Cerebellar nuclear complex (tissue), 1 donor: ENCODE measurements at places on chromosomes 5 and 9.

DNA sequence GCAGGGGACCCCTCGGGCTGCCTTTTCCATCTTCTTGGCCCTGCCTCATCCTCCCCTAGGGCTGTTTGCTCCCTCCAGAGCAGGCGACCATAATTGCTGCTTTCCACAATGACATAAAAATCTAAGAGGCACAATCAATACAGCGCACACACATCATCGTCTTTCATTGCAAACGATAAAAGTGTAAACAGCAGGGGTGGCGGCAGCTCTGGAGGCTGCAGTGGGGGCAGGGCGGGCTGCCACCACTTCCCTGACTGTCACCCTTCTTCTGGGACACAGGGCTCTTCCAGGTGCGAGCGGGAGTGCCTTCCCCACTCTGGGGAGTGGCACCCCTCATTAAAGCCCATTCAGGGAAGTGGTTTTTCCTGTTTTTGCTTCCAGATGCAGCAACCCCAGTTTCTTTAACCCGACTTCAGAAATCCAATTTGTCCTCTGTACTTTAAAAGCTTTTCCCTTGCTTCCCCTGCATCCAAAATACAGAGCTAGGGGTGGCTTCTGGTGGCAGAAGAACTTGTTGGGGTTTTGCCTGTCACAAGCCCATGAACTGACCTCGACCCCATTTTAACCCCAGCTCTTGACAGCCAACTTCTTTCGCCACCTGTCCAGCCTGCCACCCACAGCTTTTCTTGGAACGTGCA lies 45.7 kb downstream of the TSPAN17 start:
- no peak for DNase-seq

GRCh38 chr5:134749415-134749814 lies 9.2 kb upstream of the DDX46 start:
- DNase-seq, result no peak

GRCh38 chr5:31343946-31344345 lies 150.5 kb downstream of the CDH6 start:
- DNase-seq, result no peak

- DNase-seq, result no peak
These were observed 7.4 kb downstream of the GZMK start for GRCh38 chr5:55031492-55031891.

GRCh38 chr5:151570058-151570457 lies 21.1 kb downstream of the FAT2 start:
- DNase-seq, result no peak

DNA sequence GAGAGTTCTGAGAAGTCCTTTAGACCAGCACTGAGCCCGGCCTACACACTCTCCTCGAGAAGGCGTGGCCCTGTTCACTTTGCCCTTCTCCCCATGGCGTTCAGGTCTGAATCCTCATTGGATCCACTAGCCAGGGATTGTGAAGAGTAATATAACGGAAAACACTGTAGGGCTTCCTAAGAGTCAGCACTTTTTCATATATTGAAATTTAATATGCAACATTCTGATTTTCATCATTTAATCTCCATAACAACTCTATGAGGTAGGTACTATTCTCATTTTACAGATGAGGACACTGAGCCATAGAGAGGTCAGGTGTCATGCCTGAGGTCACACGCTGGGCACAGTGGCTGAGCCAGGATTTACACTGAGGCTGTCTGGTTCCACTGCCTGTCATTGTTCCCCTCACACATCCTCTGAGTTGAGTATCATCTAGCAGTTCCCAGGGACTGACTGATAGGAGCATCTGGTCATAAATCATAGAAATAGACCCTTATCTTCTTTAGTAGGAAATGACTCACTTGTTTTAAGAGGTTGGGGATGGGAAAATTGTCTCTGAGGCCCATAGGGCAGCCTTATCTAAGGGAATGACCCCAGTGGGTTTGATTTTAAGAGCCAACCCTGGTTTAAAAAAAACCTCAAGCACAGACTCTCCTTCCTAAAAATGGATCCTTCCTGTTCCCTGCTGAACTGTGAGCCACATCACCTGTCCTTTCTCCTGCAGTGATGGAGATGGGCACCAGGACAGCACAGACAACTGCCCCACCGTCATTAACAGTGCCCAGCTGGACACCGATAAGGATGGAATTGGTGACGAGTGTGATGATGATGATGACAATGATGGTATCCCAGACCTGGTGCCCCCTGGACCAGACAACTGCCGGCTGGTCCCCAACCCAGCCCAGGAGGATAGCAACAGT lies 41.2 kb downstream of the THBS4 start:
- no peak for DNase-seq

DNA sequence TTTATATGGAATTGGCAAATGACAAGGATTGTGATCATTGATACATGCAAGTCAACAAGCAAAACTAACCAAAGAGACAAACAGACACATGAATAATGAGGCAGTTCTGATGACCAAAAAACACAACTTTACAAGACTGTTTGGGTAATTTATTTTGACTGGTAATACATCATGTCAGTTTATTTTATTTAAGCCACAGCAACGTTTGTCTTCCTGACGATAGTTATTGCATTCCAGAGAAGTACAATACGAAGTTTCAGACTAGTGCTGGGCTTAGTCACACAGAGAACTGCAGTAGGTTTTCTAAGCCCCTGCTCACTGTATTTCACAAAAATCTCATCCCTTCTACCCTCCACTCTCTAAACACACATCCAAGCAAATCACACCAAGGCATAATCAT lies 514.2 kb downstream of the RAB3C start:
- no peak for DNase-seq

GRCh38 chr9:70262948-70263347 lies 4.2 kb downstream of the SMC5 start:
- DNase-seq, result no peak

GRCh38 chr5:67315082-67315989 lies 118.7 kb upstream of the CD180 start:
- DNase-seq, result no peak

GRCh38 chr5:36613241-36613640 lies 6.8 kb downstream of the SLC1A3 start:
- no peak for DNase-seq

DNA sequence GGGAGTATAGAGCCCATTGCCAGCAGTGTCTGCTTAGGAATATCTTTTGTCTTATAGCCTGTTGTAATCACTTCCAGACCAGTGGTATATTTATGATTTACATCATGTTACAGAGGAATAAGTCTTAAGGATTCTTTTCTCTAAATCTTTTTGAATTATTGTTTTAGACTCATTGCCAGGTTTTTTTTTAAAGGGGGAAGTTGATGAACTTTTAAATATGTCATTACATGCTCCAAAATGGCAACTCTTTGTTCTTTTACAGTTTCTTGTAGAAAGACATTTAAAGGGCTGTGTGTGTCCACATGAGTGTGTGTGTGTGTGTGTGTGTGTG lies 59.4 kb upstream of the NFIB start:
- no peak for DNase-seq

GRCh38 chr5:143024228-143024920 lies 254.2 kb downstream of the ARHGAP26 start:
- no peak for DNase-seq

DNA sequence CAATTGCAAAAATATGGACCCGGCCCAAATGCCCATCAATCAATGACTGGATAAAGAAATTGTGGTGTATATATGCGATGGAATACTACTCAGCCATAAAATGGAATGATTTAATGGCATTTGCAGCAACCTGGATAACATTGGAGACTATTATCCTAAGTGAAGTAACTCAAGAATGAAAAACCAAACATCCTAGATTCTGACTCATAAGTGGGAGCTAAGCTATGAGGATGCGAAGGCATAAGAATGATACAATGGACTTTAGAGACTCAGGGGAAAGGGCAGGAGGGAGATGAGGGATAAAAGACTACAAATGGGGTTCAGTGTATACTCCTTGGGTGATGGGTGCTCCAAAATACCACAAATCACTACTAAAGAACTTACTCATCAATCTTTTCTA lies 247.6 kb upstream of the FBXL7 start:
- no peak for DNase-seq

GRCh38 chr5:118578093-118578492 lies 410.3 kb downstream of the DTWD2 start:
- DNase-seq, result no peak

- DNase-seq, result no peak
These were observed 42.5 kb upstream of the PPARGC1B start for GRCh38 chr5:149687486-149688168.
